ENCODE measurements at places on chromosomes 1 and 21. TPM values are rescaled to one million over a fixed set of nuclear protein-coding genes. Genes with fewer than 3 reads are reported as not detected.

DNA sequence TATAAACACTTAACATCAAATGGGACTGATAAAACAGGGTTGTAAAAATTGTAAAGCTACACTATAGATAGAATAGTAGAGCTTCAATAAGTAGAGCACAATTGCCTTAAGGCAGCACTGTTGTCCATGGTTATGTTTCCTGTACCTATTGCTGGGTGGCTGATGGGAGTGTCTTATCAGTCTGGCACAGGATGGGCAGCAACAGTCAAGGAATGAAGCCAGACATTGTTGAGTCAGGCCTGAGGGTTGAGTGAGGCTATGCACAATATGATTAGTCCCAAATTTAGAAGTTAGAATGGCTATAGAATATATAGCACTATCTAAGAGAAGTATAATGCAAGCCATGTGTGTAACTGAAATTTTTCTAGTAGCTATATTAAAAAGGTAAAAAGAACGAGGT is 25.0 kb upstream of the CD1D start:
- H3K4me3 ChIP-seq = no peak overlapping the region
- peaks cover 1% of the 10 kb centered on the region for H3K36me3 ChIP-seq
- H3K27me3 ChIP-seq = peaks cover 32% of the 10 kb centered on the region

- DNase-seq = peak; percentile 59
- peaks cover 36% of the 10 kb centered on the region for H3K36me3 ChIP-seq
- H3K4me3 ChIP-seq = peak within 1 kb of the TSS; percentile 91
- no peaks in the 10 kb centered on the region for H3K27me3 ChIP-seq
- H3K27ac ChIP-seq = peak within 1 kb of the TSS; percentile 96
- peaks cover 47% of the 10 kb centered on the region for H3K4me1 ChIP-seq
Measured at GRCh38 chr1:151060007-151060656, at the start of gene MLLT11. MLLT11 (plus strand) TSS chr1:151060397; CDS start chr1:151067225, 6,828 bp downstream.

DNA sequence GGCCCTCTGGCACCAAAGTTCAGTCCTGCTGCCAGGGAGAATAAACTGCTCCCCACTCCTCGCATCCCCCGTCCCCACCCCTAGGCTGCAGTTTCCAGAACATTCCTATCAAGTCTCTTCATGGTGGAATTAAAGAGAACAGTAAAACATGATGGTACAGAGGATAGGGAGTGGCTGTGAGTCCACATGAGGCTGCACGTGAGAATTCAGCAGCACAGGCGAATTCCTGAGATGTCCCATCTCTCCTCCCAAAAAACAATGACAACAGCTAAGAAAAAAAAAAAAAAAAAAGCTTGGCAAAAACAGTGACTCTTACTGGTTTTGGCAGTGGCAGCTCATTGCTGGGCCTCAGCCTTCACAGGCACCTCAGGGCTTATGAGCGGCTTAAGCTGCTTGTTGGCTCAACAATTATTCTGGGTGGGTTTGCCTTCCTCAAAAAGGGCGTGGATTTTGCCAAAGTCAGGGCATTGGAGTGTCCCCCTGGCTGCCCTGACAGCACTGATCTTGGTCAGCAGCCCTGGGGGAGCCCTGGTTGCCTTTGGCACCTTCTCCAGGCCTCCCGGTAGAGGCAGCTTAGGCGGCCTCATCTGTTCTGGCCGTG is 5.7 kb upstream of the IFFO2 start:
- DNase-seq = no peak
- H3K4me3 ChIP-seq = no peak overlapping the region
- no peaks in the 10 kb centered on the region for H3K36me3 ChIP-seq
- no peak overlapping the region for H3K27ac ChIP-seq

DNA sequence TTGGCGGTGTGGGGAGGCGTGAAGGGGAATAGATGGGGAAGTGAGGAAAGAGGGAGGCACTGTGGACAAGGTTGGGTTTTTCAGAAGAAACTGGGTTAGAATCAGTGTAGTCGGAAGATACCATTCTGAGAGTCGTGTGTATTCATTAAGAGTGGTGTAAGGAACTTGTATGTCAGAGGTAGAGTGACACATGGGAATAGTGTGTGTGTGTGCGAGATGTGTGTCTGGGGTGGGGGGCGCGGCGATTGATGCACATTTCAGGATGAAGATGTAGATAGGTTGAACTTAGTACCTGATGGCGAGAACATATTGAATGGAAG is 878 bp downstream of the SMG7 start:
- H3K27me3 ChIP-seq = no peaks in the 10 kb centered on the region
- peaks cover 28% of the 10 kb centered on the region for H3K4me1 ChIP-seq
- peaks cover 12% of the 10 kb centered on the region for H3K36me3 ChIP-seq
- peak overlapping the region; percentile 97 for H3K27ac ChIP-seq
- no peak for DNase-seq

The OR2L2 gene
- not detected for total RNA-seq

DNA sequence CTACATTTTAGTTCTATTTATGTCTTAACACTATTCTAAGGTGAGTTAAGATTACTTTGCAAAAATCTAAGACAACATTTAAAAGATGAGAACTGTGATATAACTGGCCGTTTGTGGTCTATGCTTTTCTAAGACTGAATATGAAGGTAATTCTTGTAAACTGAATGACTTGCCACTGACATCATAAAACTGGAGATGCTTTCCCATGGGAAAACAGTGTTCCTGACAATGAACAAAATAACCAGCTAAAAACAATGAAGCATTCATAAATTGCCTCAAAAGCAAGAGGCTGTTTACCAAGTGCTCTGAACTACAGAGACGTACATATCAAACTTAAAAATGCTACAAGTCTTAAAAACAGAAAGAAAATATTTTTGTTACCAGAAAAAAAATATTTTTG is 54.7 kb downstream of the APP start:
- no peaks in the 10 kb centered on the region for H3K36me3 ChIP-seq
- no peaks in the 10 kb centered on the region for H3K4me1 ChIP-seq
- H3K27ac ChIP-seq = no peak overlapping the region
- H3K4me3 ChIP-seq = no peak overlapping the region

GRCh38 chr1:49052102-49052501 is 275.4 kb upstream of the BEND5 start:
- H3K27ac ChIP-seq = no peak overlapping the region
- H3K36me3 ChIP-seq = no peaks in the 10 kb centered on the region
- no peaks in the 10 kb centered on the region for H3K4me1 ChIP-seq
- no peaks in the 10 kb centered on the region for H3K27me3 ChIP-seq
- H3K4me3 ChIP-seq = no peak overlapping the region
- DNase-seq = no peak

Data from activated CD8-positive, alpha-beta memory T cell treated with anti-CD3 and anti-CD28 coated beads, Interleukin-2, amount 10 ng/mL, durations not matched to agents 7 days and 5 days (primary cell).